ENCODE measurements at places on chromosomes 12 and 14.
A peak's percentile ranks its signal among the peaks of the same experiment; 100 is the strongest.

DNA sequence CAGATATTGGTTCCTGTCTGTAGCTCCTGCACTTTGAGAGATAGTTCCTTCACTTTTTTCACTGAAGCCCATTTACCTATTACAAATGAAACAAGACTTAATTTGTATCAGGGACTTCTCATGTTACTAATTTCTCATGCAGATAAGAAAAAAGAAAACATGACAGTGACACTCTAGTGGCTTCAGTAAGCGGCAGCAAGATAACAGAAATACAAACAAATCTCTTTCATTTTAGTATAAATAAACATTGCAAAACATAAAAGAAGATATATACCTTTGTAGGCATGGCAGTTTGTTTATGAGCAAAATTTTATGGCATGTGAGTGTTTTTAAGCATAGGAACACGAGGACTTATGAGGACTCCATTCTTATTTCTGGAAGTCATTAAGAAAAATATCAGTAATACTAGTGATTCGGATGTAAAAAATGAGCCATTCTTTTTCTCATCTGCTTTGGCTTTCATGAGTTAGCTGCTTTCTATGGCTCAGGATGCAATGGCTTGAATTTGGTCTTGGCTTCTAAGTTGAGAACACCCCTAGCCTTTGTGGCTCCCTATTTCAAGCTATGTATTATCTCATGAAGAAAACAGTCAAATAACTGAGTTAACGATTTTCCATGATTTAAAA lies 310.1 kb upstream of the RGS6 start:
- H3K27ac ChIP-seq = no peak overlapping the region
- no peaks in the 10 kb centered on the region for H3K27me3 ChIP-seq
- H3K4me1 ChIP-seq = peaks cover 18% of the 10 kb centered on the region
- H3K36me3 ChIP-seq = peaks cover 25% of the 10 kb centered on the region
- no peak overlapping the region for H3K4me3 ChIP-seq
- DNase-seq = no peak

DNA sequence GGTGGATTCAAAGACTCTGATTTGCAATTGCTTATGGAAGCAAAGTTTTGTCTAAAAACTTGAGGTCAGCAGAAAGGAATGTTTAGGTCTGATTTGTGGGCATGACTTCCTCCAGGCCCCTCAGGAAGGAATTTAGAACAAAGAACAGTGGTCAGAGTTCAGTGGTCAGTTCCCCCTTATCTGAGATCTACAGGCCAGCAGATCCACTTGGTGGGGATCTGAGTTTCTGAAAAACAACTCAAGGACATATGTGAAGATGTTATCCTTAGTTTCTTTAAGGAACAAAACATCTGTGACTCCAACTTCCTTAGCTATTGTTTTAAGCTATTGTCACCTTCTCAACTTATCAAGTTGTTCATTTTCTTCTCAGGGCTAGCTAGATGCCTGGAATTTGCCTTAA lies 28.0 kb upstream of the NAA30 start:
- H3K27ac ChIP-seq = no peak overlapping the region
- DNase-seq = no peak
- no peak overlapping the region for H3K4me3 ChIP-seq
- no peaks in the 10 kb centered on the region for H3K36me3 ChIP-seq
- H3K4me1 ChIP-seq = no peaks in the 10 kb centered on the region

- no peaks in the 10 kb centered on the region for H3K4me1 ChIP-seq
- no peaks in the 10 kb centered on the region for H3K27me3 ChIP-seq
- no peak overlapping the region for H3K27ac ChIP-seq
- H3K4me3 ChIP-seq = no peak overlapping the region
- no peaks in the 10 kb centered on the region for H3K36me3 ChIP-seq
Measured at GRCh38 chr12:47591361-47591791, 114.5 kb downstream of the RPAP3 start.

- H3K36me3 ChIP-seq = peaks cover 22% of the 10 kb centered on the region
- no peaks in the 10 kb centered on the region for H3K27me3 ChIP-seq
- peak overlapping the region; percentile 97 for H3K27ac ChIP-seq
- peak; percentile 72 for DNase-seq
Measured at GRCh38 chr12:96425321-96425720, 25.1 kb upstream of the CDK17 start.

DNA sequence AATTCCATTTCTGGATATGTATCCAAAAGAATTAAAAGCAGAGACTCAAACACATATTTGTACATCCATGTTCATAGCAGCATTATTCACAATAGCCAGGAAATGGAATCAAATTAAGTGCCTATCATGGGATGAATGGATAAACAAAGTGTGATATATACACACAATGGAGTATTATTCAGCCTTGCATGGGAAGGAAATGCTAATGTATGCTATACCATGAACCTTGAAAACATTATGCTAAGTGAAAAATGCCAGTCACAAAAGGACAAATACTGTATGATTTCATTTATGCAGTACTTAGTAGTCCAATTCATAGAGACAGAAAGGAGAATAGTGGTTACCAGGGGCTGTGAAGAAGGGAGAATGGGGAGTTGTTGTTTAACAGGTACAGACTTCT lies 32.1 kb upstream of the CSRNP2 start:
- H3K4me1 ChIP-seq = peaks cover 8% of the 10 kb centered on the region
- H3K4me3 ChIP-seq = no peak overlapping the region
- H3K27ac ChIP-seq = no peak overlapping the region
- no peaks in the 10 kb centered on the region for H3K27me3 ChIP-seq
- no peak for DNase-seq

GRCh38 chr12:57890191-57891115 lies 43.9 kb upstream of the CTDSP2 start:
- H3K4me1 ChIP-seq = peaks cover 64% of the 10 kb centered on the region
- peak overlapping the region; percentile 54 for H3K27ac ChIP-seq
- H3K27me3 ChIP-seq = no peaks in the 10 kb centered on the region

GRCh38 chr12:109586385-109587296 lies 13.0 kb downstream of the MVK start:
- no peaks in the 10 kb centered on the region for H3K27me3 ChIP-seq
- no peak overlapping the region for H3K27ac ChIP-seq
- H3K36me3 ChIP-seq = peaks cover 30% of the 10 kb centered on the region
- H3K4me3 ChIP-seq = no peak overlapping the region

DNA sequence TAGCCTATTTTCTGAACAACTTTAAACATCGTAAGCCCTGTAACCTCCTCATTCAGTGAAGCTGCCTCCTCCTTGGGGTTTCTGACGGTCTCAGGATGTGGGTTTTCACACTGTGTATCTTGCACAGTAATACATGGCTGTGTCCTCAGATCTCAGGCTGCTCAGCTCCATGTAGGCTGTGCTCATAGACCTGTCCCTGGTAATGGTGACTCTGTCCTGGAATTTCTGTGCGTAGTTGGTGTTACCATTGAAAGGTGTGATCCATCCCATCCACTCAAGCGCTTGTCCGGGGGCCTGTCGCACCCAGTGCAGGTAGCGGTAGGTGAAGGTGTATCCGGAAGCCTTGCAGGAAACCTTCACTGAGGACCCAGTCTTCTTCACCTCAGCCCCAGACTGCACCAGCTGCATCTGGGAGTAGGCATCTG lies 980.5 kb downstream of the TMEM121 start:
- no peaks in the 10 kb centered on the region for H3K36me3 ChIP-seq
- no peak overlapping the region for H3K27ac ChIP-seq
- no peaks in the 10 kb centered on the region for H3K4me1 ChIP-seq
- no peak for DNase-seq

DNA sequence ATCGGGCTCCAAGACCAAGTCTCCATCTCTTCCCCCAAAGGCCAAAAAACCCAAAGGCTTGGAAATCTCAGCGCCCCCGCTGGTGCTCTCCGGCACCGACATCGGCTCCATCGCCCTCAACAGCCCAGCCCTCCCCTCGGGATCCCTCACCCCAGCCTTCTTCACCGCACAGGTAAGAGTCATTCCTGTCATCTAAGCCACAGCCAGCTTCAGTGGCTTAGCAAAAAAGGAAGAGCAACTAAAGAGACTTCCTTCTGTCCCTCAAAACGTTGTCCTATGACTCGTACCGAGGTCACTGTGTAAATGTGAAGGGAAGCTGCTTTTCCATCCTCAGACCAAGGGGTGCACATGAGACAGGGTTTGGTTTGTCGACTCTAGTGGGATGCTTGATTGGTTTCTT lies 53.4 kb downstream of the ELK3 start:
- H3K4me1 ChIP-seq = peaks cover 30% of the 10 kb centered on the region
- no peak overlapping the region for H3K4me3 ChIP-seq
- no peak overlapping the region for H3K27ac ChIP-seq
- peaks cover 71% of the 10 kb centered on the region for H3K36me3 ChIP-seq

GRCh38 chr14:104681689-104682074 lies 7.7 kb upstream of the INF2 start:
- peaks cover 6% of the 10 kb centered on the region for H3K36me3 ChIP-seq
- H3K4me1 ChIP-seq = peaks cover 44% of the 10 kb centered on the region
- peak; percentile 92 for DNase-seq
- H3K4me3 ChIP-seq = peak overlapping the region; percentile 70

GRCh38 chr12:79420146-79420618 lies 270.6 kb downstream of the PAWR start:
- H3K4me3 ChIP-seq = no peak overlapping the region
- H3K36me3 ChIP-seq = no peaks in the 10 kb centered on the region
- peak; percentile 79 for DNase-seq
- H3K4me1 ChIP-seq = peaks cover 43% of the 10 kb centered on the region
- H3K27ac ChIP-seq = peak overlapping the region; percentile 49

- peak within 1 kb of the TSS; percentile 69 for H3K4me3 ChIP-seq
- no peaks in the 10 kb centered on the region for H3K27me3 ChIP-seq
- H3K36me3 ChIP-seq = no peaks in the 10 kb centered on the region
- no peak within 1 kb of the TSS for H3K27ac ChIP-seq
Measured at GRCh38 chr14:67532998-67533753, at the start of gene PLEKHH1. Gene PLEKHH1 (plus strand): TSS chr14:67533290. CDS start chr14:67541868, 8,578 bp downstream.

DNA sequence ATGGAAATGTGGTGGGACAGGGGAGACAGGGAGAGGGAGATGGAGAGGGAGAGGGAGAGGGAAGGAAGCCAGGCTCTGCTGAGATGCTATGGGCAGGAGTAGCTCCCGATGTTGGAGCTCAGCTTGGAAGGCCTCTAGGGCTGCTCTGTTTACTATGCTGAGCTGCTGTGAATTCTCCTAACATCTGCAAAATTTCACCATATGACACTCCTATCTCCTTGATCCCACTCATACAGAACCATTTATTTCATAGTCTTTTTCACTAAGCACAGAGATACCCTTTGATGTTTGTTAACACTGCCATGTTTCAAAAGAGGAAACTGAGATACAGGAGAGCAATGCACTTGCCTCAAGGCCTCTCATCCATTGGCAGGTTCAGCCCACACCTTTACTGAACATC lies 60.7 kb downstream of the C12orf75 start:
- no peaks in the 10 kb centered on the region for H3K36me3 ChIP-seq
- H3K4me1 ChIP-seq = no peaks in the 10 kb centered on the region
- H3K27me3 ChIP-seq = no peaks in the 10 kb centered on the region

- no peaks in the 10 kb centered on the region for H3K27me3 ChIP-seq
- peak overlapping the region; percentile 41 for H3K4me3 ChIP-seq
- H3K4me1 ChIP-seq = peaks cover 29% of the 10 kb centered on the region
- peak overlapping the region; percentile 85 for H3K27ac ChIP-seq
- no peak for DNase-seq
- H3K36me3 ChIP-seq = no peaks in the 10 kb centered on the region
Measured at GRCh38 chr14:75204116-75204515, 27.7 kb upstream of the TMED10 start.

GRCh38 chr12:25675808-25676207 lies 122.7 kb upstream of the LMNTD1 start:
- H3K4me3 ChIP-seq = no peak overlapping the region
- no peak overlapping the region for H3K27ac ChIP-seq
- no peak for DNase-seq
- no peaks in the 10 kb centered on the region for H3K27me3 ChIP-seq
- H3K4me1 ChIP-seq = peaks cover 1% of the 10 kb centered on the region

- H3K4me3 ChIP-seq = no peak overlapping the region
- no peaks in the 10 kb centered on the region for H3K36me3 ChIP-seq
- no peak overlapping the region for H3K27ac ChIP-seq
- H3K4me1 ChIP-seq = no peaks in the 10 kb centered on the region
Measured at GRCh38 chr12:94133964-94134795, 14.2 kb upstream of the PLXNC1 start.

- H3K27ac ChIP-seq = no peak overlapping the region
- no peaks in the 10 kb centered on the region for H3K36me3 ChIP-seq
- no peak overlapping the region for H3K4me3 ChIP-seq
- no peak for DNase-seq
- H3K27me3 ChIP-seq = no peaks in the 10 kb centered on the region
Measured at GRCh38 chr14:37602605-37603453, 7.4 kb downstream of the TTC6 start.

DNA sequence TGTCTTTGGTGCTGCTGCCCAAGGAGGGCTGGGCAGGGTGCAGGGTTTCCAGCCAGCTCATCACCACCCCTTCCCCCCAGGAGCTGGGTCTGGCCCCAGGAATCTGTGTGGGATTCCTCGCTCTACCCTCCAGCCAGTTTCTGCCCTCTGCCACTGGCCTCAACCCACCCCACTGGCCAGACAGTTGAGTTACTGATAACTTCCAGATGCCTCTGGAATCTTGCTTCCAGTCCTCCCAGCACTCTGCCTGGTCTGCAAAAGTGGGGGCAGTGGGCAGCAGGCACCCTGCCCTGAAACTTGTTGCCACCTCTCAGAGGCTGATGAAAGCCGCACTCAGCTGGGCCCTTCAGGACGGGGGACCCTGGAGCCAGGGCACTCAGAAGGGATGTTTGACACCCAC lies 20.1 kb upstream of the TBX3 start:
- H3K36me3 ChIP-seq = no peaks in the 10 kb centered on the region
- DNase-seq = no peak
- no peak overlapping the region for H3K4me3 ChIP-seq
- H3K4me1 ChIP-seq = no peaks in the 10 kb centered on the region
- peaks cover 48% of the 10 kb centered on the region for H3K27me3 ChIP-seq
- H3K27ac ChIP-seq = no peak overlapping the region

DNA sequence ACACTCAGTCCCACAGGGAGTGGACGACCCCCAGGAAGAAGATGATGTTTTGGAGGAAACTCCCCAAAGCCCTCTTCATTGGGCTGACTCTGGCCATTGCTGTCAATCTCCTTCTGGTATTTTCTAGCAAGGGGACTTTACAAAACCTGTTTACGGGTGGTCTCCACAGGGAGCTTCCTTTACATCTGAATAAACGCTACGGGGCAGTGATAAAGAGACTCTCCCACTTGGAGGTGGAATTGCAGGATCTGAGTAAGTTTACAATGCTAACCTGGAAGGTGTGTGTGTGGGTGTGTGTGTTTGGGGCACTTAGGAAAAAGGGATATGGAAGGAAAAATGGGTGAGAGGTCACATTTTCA lies 416 bp downstream of the GALNT8 start:
- no peaks in the 10 kb centered on the region for H3K4me1 ChIP-seq
- DNase-seq = no peak
- no peak overlapping the region for H3K27ac ChIP-seq
- no peak overlapping the region for H3K4me3 ChIP-seq

GRCh38 chr12:45138609-45139008 lies 77.3 kb upstream of the ANO6 start:
- no peaks in the 10 kb centered on the region for H3K36me3 ChIP-seq
- H3K4me3 ChIP-seq = no peak overlapping the region
- no peaks in the 10 kb centered on the region for H3K4me1 ChIP-seq
- no peak overlapping the region for H3K27ac ChIP-seq
- H3K27me3 ChIP-seq = peaks cover 33% of the 10 kb centered on the region
- DNase-seq = no peak

- no peaks in the 10 kb centered on the region for H3K4me1 ChIP-seq
- H3K27me3 ChIP-seq = no peaks in the 10 kb centered on the region
- no peak overlapping the region for H3K27ac ChIP-seq
- no peak for DNase-seq
- no peak overlapping the region for H3K4me3 ChIP-seq
Measured at GRCh38 chr12:64790166-64790565, 31.0 kb upstream of the GNS start.

- H3K4me3 ChIP-seq = no peak overlapping the region
- peaks cover 25% of the 10 kb centered on the region for H3K4me1 ChIP-seq
- no peak overlapping the region for H3K27ac ChIP-seq
- H3K27me3 ChIP-seq = no peaks in the 10 kb centered on the region
- DNase-seq = no peak
Measured at GRCh38 chr12:79125358-79125757, 260.8 kb downstream of the SYT1 start.

- H3K36me3 ChIP-seq = peaks cover 6% of the 10 kb centered on the region
- no peak overlapping the region for H3K4me3 ChIP-seq
- DNase-seq = no peak
Measured at GRCh38 chr14:70002589-70003346, 123.6 kb downstream of the SMOC1 start.

Measured in MCF 10A (cell line).